Activated CD4-positive, alpha-beta T cell treated with anti-CD3 and anti-CD28 coated beads, Interleukin-2, amount 10 ng/mL, durations not matched to agents 7 days and 5 days (primary cell): ENCODE measurements at places on chromosomes 7 and 10.

- H3K4me1 ChIP-seq, result no peaks in the 10 kb centered on the region
- H3K36me3 ChIP-seq, result no peaks in the 10 kb centered on the region
- H3K4me3 ChIP-seq, result no peak overlapping the region
- no peaks in the 10 kb centered on the region for H3K27me3 ChIP-seq
- no peak overlapping the region for H3K27ac ChIP-seq
- DNase-seq, result no peak
These were observed 7.0 kb downstream of the GPR26 start for GRCh38 chr10:123673198-123673597.

DNA sequence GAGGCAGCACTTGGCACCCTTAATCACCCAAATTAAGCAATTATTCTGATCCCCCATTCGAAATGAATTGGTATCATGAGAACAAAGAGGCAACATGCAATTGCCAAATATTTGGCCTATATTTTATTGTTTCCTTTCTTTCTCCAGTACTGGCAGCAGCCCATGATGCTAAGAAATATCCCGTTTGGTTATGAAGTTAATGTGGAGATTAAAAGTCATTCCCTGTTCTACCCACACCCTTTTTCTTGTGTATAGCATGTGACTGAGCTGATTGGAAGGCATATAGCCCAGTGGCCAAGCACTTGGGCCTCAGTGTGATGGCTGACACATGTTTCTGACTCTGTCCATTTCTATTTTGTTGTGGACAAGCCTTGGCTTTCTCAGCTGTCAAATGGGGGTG lies 692.3 kb upstream of the GALNT17 start:
- H3K27me3 ChIP-seq, result no peaks in the 10 kb centered on the region
- DNase-seq, result no peak
- peaks cover 4% of the 10 kb centered on the region for H3K4me1 ChIP-seq
- H3K4me3 ChIP-seq, result no peak overlapping the region
- H3K27ac ChIP-seq, result no peak overlapping the region

GRCh38 chr7:28301148-28301641 lies 111.1 kb upstream of the CREB5 start:
- H3K27me3 ChIP-seq, result peaks cover 9% of the 10 kb centered on the region
- H3K36me3 ChIP-seq, result no peaks in the 10 kb centered on the region
- no peak overlapping the region for H3K4me3 ChIP-seq
- no peaks in the 10 kb centered on the region for H3K4me1 ChIP-seq

GRCh38 chr7:40850017-40850416 lies 715.2 kb downstream of the SUGCT start:
- no peaks in the 10 kb centered on the region for H3K36me3 ChIP-seq
- no peak overlapping the region for H3K4me3 ChIP-seq
- no peak overlapping the region for H3K27ac ChIP-seq
- DNase-seq, result no peak
- H3K4me1 ChIP-seq, result no peaks in the 10 kb centered on the region
- no peaks in the 10 kb centered on the region for H3K27me3 ChIP-seq

- DNase-seq, result no peak
- H3K36me3 ChIP-seq, result peaks cover 78% of the 10 kb centered on the region
- H3K4me1 ChIP-seq, result peaks cover 33% of the 10 kb centered on the region
- H3K4me3 ChIP-seq, result peak overlapping the region; percentile 88
- H3K27ac ChIP-seq, result peak overlapping the region; percentile 100
These were observed 21.4 kb downstream of the PRSS2 start for GRCh38 chr7:142792129-142792528.
